Cardiac septum (tissue), 1 donor: ENCODE measurements at places on chromosomes 16 and 17. TPM values are rescaled to one million over a fixed set of nuclear protein-coding genes. Genes with fewer than 3 reads are reported as not detected.

DNA sequence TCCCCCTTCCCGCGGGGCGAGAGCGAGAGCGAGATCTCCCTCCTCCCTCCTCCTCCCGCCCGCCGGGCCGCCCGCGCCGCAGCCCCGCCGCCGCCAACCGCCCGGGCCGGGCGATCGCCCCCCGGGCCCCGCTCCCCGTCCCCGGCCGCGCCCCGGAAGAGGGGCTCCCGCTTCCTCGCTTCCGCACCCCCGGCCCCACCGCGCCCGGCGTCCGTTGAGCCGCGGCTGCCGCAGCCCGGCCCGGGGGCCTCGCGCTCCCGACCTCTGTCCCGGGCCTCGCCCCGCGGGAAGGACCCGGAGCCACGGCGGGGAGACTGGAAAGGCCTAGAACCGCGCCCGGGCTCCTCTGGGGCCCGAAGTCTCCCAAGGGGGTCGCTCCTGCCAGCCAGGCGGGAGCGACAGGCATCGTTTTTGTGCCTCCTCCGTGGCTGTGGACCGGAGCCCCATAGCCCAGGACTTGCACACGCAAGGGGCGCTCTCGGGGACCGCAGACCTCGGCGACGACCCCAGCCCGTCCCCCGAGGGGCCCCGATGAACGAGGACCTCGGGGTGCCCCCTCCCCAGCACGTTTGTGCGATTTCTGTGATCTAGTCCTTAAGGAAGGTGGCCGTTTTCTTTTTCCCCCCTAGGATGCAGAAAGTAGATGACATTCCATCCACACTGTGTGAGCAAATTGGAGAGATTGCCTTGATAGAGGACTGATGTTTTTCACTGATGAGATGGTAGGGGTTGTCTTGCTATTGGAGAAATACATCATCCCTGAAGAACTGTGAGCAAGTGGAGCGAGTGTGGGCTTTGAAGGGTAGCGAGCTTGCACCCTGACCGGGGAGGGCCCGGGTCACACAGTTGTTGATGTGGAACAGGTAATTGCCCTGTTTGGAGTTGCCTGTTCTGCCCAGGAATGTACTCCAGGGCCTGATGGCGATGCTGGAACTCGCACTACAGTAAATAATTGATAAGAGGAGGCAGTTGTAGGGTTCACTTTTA is 611 bp downstream of the BANP start:
- DNase-seq = peak; percentile 84

GRCh38 chr16:55567382-55567781 is 898 bp downstream of the CAPNS2 start:
- DNase-seq = no peak

DNA sequence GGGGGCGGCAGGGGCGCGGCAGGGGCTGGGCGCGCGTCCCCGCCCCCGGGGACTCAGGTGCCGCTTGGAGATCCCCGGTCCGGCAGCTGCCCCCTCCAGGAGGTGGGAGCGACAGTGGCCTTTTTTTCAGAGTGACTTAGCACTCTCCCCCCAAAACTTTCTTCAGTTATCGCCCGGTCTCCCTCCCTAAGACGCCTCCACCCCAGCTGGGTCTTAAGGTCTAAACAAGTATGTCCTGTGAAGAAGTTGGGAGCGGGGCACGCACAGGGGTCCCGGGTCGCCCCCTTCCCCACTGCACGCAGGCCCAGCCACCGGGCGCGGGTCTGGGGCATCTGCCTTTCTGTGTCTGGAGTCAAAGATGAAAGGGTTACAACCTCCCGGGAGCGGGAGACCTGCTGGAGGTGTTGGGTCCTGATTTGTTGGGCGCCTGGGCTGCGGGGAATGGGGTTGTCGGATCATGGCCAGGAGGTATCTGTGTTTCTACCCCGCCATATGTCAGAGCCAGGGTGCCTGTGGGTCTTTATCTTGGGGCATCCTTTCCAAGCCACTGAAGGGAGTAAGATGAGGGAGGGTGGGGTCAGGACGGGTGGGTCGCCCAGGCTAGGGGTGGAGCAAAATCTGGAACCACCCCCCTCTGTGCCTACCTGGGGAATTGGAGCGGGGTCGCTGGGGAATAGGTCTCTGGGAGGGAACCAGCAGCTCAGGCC is 757 bp downstream of the FMNL1 start:
- DNase-seq = no peak

- no peak for DNase-seq
Measured at GRCh38 chr17:63675231-63675606, 24.7 kb downstream of the LIMD2 start.

DNA sequence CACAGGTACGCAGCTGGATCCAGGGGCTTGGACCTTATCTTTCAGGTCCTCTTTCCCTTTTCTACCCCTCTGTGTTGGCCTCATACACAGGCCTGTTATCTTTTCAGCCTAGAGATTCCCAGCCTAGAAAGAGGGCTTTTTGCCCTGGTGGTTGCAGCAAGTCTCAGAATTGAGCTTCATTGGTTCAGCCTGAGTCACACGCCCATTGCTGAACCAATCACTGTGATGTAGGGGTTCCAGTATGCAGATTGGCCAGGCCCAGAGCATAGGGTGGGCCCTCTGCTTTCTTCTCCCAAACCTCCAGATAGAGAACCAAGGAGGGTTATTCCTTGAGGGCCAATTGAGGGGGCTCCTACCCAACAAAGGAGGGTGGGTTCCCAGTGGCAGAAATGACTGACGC is 32.8 kb downstream of the GPT2 start:
- no peak for DNase-seq

GRCh38 chr16:83947642-83948234 is 5.3 kb upstream of the OSGIN1 start:
- DNase-seq = no peak

The TAC4 gene
- 1.7 TPM for total RNA-seq

The TLCD2 gene
- 2.6 TPM for total RNA-seq

The MGAT5B gene
- 0.13 TPM for total RNA-seq
